ENCODE measurements at places on chromosomes 6 and 20.
A peak's percentile ranks its signal among the peaks of the same experiment; 100 is the strongest.

- no peak for DNase-seq
Measured at GRCh38 chr6:167497428-167498056, 172.7 kb downstream of the TTLL2 start.

- DNase-seq, result no peak
Measured at GRCh38 chr6:1474205-1474604, 84.8 kb downstream of the FOXF2 start.

DNA sequence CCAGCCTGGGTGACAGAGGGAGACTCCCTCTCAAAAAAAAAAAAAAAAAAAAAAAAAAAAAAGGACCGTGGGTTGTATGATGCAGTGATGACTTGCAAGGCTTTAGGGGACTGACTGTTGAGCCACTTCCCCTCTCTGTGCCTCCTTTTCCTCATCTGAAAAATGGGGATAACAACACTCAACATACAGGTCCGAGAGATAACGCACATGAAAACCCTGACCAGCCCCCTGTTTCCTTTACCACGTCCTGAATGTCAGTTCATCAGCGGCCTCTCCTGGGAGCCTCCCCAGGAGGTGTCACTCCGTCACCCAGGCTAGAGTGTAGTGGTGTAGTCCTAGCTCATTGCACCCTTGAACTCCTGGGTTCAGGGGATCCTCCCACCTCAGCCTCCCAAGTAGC is 3.9 kb downstream of the SLA2 start:
- DNase-seq, result no peak

DNA sequence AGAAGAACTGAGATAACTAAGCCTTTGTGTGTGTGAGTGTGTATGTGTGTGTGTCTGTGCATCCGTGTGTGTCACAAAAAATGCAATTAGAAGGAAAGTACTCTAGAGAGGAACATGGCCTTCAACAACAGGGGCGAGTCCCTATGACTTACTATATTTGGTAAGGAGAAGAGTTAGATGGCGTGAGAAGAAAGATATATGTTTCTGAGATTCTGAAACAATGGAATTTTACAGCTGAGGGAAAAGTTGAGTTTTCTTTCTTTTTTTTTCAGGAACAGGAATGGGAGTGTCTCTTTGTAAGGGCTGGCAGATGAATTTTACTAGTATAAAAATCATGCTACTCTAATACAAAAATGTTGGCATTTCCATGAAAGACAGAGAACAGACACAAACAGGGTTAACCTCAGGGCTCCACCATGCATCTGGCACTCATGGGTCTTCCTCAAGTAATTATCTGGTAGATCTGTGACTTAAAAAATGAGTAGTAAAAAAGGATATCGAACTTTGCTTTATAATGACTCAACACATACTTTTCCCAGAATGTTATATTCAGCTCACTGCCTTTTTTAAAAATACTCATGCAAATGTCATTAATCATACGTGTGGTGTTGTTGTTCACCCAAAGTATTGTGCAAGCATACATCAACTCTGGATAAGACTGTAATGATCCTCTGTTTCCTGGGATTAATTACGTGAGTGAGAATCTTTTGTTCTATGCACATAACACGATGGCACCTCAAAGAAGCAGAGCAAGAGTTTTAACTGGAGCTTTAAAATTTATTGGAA is 12.8 kb upstream of the SASH1 start:
- DNase-seq, result no peak

DNA sequence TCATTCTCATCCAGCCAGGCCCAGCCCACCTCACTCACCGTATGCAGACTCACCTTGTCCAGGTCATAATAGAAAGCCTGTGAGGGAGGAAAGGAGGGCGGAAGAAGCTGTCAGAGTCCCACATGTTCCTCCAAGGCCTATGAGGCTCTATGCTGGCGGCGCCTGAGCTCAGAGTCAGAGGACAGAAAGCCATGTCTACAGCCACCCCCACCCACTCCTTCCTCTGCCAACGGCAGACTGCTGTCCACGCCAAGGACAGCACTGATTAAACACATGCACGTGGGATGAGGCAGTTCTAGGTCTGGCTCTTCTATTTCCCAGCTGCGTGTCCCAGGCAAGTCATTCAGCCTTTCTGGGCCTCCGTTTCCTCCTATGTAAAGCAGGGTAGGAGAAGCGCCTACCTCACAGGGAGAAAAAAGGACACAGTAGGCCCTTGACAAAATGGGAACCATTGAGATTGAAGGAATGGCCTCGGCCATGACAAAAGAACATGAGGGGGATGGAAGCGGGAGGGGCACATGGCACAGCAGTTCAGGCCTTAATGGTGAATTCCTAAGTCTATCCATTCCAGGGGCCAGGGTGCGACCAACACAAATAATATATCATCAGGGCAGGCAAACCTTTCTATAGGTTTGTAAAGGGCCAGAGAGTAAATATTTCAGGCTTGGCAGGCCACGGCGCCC is 80.1 kb downstream of the RIPOR3 start:
- DNase-seq, result no peak

DNA sequence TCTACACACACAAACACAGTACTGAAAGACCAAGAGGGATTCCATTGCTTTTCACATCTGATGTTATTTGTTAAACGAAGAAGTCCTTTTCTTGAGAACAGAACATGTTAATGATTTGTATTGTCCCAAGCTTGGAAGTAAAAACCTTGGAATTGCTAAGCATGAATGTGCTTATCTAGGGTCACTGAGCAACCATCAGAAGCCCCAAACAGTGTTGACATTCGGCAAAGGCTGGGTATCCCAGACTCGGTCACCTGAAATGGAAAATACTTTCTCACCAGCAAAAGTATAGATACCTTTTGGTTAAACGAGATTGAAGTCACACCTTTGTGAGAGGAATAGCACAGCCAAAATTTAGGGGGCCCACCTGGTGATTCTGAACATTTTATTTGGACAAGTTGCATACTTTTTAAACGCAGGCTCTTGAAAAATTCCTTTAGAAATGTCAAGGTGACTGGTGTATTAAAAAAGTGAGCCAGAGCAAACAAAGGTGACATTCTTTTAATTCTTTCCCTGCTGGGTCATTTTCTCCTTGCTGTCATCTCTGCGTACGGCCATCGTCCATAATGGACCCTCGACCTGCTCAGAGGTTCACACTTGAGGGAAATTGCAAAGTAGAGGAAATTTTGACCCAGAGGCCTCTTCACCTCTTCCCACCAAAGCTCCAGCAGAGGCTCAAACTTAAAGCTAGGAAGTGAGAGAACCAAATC is 95.8 kb upstream of the FOXA2 start:
- DNase-seq, result no peak

GRCh38 chr6:97963193-97963592 is 680.2 kb upstream of the MMS22L start:
- DNase-seq, result no peak

- DNase-seq, result no peak
Measured at GRCh38 chr6:158903801-158904200, 84.6 kb upstream of the EZR start.

DNA sequence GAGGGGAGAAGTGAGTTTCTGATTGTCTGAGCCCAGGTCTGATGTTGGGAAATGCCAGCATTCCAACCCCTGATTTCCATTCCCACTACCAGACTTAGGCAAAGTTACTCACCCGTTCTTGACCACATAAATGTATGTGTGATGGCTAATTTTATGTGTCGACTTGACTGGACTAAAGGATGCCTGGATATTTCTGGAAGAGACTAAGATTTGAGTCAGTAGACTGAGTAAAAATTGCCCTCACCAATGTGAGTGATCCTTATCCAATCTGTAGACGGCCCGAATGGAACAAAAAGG is 95.8 kb upstream of the TAB2 start:
- no peak for DNase-seq

DNA sequence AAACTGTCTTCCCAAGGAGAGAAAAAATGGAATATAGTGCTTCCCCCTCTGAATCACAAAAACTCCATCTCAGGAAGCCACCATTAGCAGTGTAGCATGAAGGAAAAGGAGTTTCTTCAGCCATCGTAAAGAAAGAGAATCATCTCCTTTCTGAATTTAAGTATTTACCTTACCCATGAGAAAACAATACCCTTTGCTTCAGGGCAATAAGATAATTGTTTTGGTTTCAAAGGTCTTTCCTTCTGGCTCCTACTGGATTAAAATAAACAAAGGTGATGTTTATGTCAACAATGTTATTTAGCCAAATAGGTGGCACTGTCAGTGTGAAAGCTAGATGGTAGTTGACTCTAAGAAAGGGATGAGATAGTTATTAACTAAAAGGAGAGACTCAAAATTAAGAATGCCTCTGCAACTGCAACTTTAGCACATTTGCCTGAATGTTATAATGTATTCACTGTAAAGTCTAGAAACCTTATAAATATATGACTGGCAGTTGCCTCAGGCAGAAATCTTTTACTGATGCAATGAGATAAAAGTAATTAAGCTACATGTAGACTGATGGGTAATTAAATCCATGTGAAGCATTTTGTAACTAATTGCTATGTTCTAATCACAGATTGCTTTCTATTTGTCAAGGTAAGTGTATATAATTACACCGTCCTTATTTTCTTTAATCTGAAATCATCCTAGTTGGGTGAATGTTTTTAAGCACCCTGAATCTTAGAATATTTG is 399.0 kb downstream of the CDKAL1 start:
- no peak for DNase-seq

- DNase-seq, result no peak
Measured at GRCh38 chr6:38404900-38405556, 234.7 kb downstream of the BTBD9 start.

DNA sequence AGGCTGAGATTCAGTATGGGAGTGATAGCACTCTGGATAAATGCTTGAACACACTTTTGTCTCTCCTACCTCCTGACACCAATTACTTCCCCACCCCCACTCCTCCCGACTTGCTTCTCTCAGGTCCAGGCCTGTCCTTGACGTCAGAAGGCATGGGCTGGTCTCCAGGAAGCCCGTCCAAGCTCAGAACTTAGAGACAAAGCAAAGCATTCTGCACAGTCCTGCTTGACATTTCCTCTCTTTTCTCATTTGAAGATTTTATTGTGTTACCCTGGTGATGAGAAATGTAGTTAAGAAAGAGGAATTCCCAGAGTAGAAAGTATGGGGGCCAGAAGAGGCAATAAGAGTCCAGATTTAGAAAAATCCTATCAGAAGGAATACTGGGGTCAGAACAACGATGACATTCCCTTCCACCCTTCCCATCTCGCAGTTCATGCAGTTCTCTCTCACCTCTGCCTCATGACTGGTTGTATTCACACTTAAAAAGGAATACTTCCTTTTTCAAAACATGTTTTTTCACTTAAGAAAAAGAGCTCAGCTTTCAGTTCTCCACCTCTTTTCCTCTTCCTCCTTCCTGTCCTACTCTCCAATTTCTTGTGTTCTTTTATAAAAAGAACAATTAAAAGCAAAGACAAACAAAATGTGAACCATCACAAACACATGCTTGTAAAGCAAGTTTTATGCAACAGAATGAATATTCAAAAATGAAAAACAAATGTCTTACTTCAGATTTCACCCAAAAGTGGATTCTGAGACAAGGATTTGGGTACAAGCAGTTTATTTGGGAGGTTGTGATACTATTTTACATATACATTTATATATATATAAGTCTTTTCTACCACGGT is 18.5 kb upstream of the FAM184A start:
- no peak for DNase-seq

DNA sequence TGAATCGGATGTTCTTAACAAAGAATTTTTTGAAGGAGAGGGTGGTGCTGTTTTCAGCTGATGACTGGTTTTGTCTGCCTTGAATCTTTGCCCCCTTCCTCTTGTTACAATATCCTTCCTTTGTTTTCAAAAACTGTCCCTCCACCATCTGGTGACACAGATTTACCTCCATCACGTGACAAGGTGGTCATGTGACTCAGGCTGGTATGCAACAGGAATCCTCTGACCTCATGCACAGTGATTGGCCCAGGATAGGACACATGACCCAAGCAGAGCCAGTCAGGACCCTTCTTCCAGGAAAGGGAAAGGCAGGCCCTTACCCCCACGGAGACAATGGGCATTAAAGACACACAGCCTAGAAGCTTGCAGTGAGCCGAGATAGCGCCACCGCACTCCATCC is 84.7 kb upstream of the MC3R start:
- no peak for DNase-seq

DNA sequence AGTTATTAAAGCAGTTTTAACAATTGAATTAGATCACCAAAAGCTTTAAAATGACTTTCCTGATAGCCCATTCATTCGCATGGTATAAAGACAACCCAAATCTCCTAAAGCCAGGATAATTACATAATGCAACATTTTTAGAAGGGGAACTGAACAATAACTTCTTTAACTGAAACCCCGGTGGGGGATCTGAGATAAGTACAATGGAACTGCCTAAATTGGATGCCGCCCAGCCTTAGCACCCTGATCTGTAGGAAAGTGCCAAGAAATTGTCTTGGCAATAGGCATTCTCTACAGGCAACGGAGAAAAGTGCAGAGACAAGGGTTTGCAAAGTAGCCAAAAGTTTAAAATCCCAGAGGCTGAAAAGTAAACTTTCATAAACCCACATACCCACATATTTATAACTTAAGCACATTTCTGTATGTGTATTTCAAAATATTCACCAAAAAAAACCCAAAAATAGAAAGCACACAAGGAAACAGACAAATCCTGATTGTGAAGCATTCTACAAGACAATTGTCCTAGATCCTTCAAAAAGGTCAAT is 98.8 kb upstream of the BEND6 start:
- DNase-seq, result no peak

DNA sequence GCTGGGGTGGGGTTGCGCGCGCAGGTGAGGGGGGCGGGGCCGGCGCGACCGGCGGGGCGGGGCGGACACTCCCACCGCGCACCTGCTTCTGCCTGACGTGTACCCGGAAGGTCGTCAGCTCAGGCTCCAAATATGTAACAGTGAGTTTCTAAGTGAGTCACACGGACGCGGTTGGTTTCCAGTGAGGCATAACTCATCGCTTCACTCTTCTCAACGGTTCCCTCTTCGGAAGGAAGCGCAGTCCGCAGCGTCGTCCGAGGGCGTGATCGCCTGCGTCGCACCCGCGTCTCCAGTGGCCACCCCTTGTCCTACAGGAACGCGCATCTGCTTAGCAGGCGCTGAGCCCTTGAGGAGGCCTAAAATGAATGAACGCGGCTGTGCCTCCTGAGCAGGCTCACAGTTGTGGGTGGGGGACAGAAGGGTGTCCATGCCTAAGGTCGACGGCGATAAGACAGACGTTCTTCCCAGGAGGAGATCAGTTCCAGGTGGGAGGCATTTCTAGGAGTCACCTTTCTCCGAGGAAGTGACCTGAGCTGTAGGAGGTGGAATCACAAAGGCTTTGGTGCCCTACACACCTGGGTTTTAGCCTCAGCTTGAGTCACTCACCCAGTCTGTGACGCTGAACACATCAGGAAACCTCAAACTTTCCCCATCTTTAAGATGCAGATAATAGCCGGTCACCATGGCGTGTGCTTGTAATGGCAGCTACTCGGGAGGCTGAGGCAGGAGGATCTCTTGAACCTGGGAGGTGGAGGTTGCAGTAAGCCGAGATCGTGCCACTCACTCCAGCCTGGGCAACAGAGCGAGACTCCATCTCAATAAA is 50.9 kb upstream of the EZR start:
- peak; percentile 95 for DNase-seq

Measured in central memory CD4-positive, alpha-beta T cell (primary cell).